ENCODE measurements at places on chromosomes 12 and 14.

DNA sequence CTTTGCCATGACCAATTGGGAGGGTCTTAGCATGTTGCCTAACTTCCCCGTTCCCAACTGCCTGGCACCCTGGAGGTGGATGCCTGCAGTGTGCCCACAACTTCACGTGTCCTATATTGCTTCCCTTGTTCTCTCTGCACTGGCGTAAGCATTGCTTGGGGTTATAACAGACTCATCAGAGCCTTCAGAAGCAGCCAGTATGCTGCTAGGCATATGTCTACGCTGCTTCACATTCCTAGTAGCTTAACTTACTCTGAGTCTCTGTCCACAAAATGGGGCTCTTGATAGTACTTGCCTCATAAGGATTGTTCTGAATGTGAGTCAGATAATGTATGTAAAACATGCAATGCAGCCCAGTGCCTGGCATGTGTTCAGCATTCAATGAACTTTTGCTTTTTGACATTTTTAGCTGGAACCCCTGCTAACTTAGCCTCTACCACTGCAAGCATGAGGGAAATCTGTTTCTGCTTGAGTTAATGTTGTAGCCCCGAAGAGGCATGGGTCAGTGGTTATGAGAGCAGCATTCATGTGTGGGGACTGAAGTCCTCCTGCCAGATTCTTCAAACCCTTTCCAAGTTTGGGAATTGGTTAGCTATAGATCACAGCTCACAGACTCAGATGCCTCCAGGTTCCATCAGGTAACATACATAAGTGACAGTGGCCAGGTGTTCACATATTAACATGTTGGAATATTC, 2.8 kb downstream of the SLC5A8 start:
- DNase-seq: no peak

GRCh38 chr12:126726481-126727217, 1540.3 kb upstream of the TMEM132C start:
- DNase-seq: no peak

DNA sequence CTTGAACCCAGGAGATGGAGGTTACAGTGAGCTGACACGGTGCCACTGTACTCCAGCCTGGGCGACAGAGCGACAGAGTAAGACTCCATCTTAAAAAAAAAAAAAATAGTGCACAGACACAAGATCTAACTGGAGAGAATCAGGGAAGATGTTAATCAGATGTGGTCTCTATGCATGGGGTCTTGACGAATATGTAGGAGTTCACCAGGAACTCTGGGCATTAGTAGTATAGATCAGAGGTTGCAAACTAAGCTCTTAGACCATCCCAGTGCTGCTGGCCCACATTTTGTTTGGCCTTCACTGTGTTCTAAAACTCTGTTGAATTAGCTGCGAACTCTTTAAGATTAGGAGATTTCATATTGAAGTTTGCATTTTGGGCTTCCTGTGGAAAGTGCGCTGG, 31.6 kb downstream of the SNRNP35 start:
- no peak for DNase-seq

GRCh38 chr12:128803788-128804187, 20.0 kb downstream of the SLC15A4 start:
- no peak for DNase-seq

- DNase-seq: no peak
These were observed 456.7 kb downstream of the SLC16A7 start for GRCh38 chr12:60052483-60052882.

- no peak for DNase-seq
These were observed 52.4 kb downstream of the BRMS1L start for GRCh38 chr14:35878272-35879150.

DNA sequence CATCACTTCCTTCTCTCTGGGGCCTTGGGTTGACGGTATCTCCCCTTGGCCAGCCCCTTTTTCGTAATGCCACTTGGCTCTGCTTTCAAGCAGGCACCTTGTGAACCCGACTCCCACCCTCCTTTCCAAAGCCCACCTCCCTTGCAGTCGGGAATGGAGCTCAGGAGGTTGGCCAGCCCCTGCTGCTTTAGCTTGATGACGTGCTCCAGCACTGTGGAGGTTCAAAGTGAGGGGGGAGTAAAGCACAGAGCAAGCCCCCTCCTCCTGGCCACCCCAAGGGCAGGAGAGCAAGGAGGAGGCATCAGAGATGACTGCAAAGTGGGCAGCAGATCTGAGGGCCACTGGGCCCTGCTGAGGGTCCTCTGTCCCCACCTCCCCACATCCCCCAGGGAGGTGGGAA, 103.4 kb downstream of the ZFP36L1 start:
- no peak for DNase-seq

DNA sequence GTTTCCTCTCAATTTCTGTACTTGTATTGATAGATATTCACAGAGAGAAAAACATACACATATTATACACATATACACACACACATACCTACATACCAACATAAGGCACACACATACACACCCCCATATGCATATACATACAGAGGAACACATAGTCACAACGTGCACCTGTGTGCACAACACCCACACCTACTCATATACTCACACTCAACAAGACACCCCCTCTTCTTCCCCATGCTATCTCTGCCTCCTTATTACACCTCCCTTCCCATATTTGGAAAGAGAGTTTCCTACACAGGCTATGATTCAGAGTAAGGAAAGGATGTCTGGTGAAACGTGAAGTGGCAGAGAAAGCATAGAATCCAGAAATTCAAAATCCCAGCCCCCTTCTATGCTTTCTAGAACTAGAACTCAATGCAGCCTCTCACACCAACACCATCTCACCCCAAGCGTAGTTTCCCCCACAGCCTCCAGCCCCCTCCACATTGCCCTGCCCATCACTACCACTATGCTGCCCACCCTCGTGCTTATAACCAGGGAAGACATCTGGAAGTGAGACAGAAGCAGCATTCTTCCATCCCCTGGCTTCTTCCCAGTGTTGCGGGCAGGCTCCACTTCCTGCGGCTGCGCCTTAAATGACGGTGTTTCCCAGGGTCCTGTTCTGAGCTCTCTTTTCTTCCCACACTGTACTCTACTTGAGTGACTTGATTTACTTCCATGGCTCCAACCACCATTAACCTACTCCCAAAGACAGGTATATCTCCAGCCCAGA, 2.4 kb downstream of the RNASE8 start:
- no peak for DNase-seq

GRCh38 chr12:124964836-124965462, 24.0 kb downstream of the DHX37 start:
- DNase-seq: no peak

GRCh38 chr12:56996793-56997545, 9.4 kb downstream of the ZBTB39 start:
- DNase-seq: no peak

DNA sequence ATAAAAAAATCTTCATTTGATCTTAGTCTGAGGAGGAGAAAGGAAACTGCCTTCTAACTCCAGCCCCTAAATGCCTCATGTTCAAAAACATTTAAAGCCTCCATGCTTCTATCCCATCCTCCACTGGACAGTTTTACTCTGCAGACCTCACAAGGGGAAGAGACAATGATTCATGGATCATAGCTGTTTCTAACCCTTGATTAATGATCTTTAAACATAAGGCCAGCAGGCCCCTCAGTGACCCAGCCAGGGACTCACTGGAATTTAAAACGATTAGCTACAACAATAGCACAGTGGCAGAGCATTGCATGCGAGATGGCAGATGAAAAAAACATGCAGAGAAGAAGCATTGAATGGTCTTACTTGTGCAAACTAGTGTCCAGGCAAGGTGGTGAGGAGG, 6.0 kb downstream of the DCTN2 start:
- no peak for DNase-seq

DNA sequence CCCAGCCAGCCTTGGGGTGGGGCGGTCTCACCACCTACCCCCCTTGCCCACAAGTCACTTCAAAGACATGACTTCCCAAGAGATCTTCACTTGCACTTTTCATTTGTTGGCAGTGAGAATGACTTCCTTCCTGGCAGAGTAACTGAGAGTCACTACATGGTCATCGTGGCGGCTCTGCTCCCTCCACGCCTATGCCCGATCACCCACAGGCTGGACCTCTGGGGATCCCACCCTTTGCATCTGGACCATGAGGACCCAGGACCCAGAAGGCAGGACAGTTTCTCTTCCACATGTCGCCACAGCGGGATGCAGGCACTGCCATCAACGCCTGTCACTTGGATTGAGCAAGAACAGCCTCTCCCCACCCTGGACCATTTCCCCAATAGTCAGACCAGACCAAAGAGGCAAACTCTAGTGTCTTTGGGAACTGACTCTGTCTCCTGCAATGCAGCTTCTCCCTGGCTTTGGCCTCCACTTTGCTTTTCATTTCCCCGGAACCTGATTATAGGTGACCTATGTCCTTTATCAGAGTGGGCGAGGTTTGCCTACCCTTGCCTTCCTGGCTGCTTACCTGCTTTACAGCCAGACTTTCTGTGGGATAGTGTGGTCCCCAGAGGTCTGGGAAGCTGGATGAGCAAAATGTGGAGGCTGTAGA, 3.6 kb downstream of the VDR start:
- no peak for DNase-seq

- DNase-seq: no peak
These were observed 134.0 kb downstream of the TMEM117 start for GRCh38 chr12:43969882-43970281.

GRCh38 chr14:50233166-50233950, 2.0 kb upstream of the SOS2 start:
- peak; percentile 20 for DNase-seq

Data from activated T-cell treated with anti-CD3 and anti-CD28 coated beads for 48 hours (primary cell).